IPS DF 6.9 (cell line): ENCODE measurements at places on chromosomes 6 and 20.

DNA sequence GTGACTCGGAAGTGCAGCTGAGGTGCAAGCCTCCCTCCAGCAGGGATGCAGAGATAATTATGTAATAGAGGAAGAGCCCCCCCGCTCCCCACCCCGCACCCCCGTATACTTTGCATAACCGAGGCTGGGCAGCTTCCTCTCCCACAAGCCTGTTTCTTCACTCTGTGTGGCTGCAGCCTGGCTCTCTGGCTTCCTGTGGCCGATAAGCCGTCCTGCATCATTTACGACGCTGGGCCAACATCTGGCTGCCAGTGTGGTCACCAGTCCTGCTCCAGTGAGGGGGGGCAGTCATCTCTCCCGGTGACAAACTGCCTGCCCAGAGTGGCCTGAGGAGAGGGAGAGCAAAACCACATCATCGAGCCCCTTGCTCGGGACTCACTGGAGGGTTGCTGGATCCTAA lies 59.2 kb downstream of the RBM38 start:
- DNase-seq: no peak

DNA sequence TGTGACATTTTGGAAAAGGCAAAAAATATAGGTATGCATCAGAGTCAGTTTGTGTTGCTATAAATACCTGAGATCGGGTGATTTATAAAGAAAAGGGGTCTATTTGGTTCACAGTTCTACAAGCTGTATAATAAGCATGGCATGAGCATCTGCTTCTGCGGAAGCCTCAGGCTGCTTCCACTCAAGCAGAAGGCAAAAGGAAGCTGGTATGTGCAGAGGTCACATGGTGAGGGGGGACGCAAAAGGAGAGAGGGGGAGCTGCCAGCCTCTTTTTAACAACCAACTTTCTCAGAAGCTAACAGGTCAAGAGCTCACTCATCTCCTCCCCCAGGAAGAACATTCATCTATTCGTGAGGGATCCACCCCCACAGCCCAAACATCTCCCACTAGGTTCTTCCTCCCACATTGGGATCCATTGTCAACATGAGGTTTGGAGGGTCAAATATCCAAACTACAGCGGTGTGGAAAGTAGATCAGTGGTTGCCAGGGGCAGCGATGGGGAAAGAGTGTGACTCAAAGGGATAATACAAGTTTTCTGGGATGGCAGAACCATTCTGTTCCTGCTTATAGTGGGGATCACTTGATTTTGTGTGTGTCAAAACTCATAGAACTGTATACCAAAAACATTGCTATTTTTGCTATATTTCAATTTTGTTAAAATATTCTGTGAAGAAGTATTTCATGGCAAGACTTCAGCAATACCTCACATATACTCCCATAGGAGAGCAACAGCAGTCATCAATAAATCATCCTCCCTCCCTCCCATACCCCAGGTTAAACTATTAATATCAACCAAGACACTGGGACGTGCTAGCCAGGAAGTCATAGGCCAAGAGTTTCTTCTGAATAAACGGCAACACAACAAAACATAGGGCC lies 9.9 kb upstream of the FAM50B start:
- no peak for DNase-seq

- no peak for DNase-seq
Observed at GRCh38 chr20:15252304-15252703, 914.9 kb upstream of the FLRT3 start.

GRCh38 chr6:148565930-148566663 lies 180.7 kb upstream of the UST start:
- no peak for DNase-seq

GRCh38 chr6:1777921-1778685 lies 168.4 kb downstream of the FOXC1 start:
- DNase-seq: no peak

- no peak for DNase-seq
Observed at GRCh38 chr6:155001934-155002333, 6.8 kb downstream of the TIAM2 start.

- no peak for DNase-seq
Observed at GRCh38 chr6:81362246-81362645, 390.2 kb downstream of the TENT5A start.

- no peak for DNase-seq
Observed at GRCh38 chr20:57399587-57400155, 8.5 kb downstream of the RBM38 start.

GRCh38 chr6:14792118-14792955 lies 453.5 kb upstream of the JARID2 start:
- no peak for DNase-seq

DNA sequence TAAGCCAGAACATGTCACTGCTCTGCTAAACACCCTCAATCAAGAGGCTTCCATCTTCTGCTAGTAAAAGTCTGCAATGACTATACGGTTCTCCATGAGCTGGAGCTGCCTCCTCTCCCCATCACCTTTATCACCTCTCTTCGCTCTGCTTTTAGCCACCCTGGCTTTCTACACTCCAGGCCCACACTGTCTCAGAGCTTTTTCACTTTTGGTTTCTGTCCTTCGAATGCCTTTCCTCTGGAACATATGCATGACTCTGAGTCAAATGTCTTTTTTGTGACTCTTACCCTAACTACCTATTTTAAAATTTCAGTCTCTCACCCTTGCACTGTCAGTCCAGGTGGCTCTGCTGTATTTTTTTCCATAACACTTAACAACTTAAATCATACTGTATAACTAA lies 525.4 kb upstream of the RNF217 start:
- DNase-seq: no peak

- no peak for DNase-seq
Observed at GRCh38 chr6:35411066-35411465, 41.1 kb upstream of the FANCE start.

DNA sequence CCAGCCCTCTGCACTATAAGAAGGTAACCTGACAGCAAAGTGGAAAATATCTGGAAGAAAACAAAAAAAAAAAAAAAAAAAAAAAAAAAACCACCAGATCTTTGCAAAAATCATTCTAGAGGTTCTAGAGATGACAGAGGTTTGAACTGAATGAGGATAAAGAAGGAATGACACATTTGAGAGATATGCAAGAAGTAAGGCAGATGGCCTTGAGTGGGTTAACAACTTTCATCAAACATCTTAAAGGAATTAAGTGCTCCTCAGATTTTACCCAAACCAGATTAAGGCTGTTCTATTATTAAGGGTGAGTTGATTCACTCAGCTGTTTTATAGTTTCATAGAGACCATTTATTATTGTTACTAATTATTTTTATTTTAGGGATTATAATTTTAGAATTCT lies 62.0 kb downstream of the RSPO3 start:
- DNase-seq: no peak

GRCh38 chr6:10343320-10343719 lies 71.6 kb downstream of the TFAP2A start:
- DNase-seq: no peak

DNA sequence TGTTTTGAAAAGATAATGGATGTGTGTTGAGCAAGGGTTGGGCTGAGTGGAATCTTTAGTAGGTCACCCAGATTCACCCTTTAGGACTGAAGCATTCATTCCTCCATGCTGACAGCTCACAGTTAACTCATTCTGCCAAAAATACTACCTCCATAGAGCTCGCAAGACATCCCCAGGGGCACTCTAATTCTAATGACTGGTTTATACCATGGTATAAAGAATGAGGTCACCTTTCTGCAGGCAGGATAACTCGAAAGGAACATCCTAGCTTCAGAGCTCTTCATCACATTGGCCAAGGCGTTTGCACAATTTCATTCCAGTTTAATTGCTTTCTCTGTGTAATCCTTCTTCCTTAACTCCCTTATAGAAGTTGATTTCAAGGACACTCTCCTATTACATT lies 1257.2 kb upstream of the EYS start:
- DNase-seq: no peak

- DNase-seq: peak; percentile 27
Observed at GRCh38 chr6:84618836-84619235, 145.6 kb downstream of the TBX18 start.

GRCh38 chr6:134584847-134585516 lies 267.1 kb upstream of the SGK1 start:
- DNase-seq: no peak

GRCh38 chr6:37024656-37025337 lies 19.3 kb downstream of the FGD2 start:
- DNase-seq: no peak

DNA sequence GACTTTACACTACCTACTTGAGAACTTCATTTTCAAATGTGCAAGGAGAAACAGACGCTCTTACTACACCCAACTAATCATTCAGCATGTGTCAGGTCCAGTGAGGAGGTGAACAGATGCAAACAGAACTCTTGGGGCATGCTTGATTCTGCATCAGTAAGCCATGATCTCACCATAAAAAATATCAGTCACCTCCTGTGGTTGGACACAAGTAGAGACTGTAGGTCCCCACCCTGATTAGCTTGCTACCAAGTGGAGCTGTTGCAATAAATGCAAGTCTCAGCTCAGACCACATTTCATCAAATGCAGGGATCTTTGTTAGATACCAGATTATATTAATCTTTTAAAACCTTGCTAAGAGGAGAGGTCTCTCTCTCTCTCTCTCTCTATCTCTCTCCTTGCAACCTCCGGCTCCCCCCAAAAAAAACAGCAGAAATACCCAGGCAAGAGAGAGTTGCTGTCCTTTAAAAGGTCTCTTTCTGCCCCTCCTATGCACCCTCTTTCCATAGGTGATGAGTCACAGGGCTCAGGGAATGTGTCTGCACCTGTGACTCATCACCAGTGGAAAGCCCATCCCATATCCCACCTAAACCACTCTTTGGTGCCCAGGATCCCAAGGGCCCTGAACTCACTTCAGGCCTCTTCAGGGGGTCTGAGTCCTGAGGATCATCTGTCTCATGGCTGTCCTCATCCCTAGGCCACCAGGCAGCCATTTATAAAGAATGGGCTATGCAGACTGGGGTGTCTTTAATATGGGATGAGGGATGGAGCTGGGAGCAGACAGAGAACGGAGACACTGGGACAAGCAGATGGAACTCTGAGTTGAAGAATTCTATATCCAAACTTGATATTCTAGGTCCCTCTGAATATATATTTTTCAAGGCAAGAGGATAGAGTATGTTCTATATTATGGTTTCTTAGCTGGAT lies 154.5 kb downstream of the QRSL1 start:
- no peak for DNase-seq

GRCh38 chr20:13443690-13444089 lies 195.0 kb downstream of the TASP1 start:
- no peak for DNase-seq

- DNase-seq: peak; percentile 87
Observed at GRCh38 chr6:40328386-40328985, 258.7 kb downstream of the LRFN2 start.

GRCh38 chr6:94478133-94479005 lies 1059.0 kb upstream of the EPHA7 start:
- no peak for DNase-seq

DNA sequence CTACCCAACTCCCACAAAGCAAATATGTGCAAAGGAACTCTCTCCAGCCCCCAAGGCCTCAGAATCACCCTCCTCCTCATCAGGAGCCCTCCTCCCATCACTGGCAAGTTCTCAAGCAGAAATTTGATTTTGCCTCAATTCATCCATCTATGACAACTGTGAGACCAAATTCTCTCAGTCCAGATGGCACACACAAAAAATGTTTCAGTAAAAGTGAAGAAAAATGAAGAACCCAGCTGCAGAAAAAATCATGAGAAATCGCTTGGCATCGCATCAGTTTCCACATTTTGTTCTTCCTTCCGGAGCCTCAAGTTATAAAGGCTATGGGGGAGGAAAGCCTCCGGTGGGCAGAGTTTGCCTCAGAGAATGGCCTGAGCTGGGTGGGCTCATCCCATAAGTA lies 6.4 kb upstream of the CD24 start:
- DNase-seq: no peak

GRCh38 chr6:33029328-33030184 lies 20.2 kb upstream of the HLA-DOA start:
- no peak for DNase-seq

DNA sequence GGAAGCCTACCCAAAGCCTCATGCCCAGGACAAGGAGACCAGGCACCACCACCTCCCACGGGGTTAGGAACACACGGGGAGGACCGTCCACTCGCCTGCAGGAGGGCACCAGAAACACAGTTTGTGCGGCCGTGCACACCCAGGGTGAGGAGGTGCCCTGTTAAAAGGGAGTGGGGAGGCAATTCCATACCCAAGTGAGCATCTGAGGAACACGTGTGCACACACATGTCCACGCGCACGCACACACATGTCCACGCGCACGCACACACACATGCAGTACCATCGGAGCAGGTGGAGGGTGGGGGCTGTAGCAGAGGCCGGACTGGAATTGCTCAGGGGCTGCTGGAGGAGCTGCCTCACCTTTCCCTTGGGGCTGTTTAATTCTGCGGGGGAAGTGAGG lies 259.4 kb downstream of the TAF4 start:
- no peak for DNase-seq
